ENCODE measurements at places on chromosomes 2 and 18.
A peak's percentile ranks its signal among the peaks of the same experiment; 100 is the strongest.

- DNase-seq, result no peak
Measured at GRCh38 chr2:12163866-12164265, 417.4 kb downstream of the LPIN1 start.

- DNase-seq, result no peak
Measured at GRCh38 chr2:178723786-178724346, 83.4 kb downstream of the TTN start.

DNA sequence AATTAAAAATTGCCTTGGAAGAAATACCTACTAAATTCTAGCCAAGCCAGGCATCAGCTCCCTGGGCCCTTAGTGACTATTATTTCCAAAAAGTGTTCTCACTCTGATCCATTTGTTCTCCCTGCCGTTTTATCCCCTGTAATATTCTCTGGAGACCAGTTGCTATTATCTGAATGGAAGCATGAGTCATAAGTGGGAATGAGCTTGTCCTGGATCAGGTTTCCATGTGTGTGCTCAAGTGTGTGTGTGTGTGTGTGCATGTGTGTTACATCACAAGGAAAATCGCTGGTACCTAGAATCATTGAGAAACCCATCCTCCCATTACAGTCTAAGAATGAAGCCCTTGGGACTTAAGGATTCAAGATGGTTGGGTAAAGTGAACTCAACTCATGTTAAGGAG is 130.3 kb upstream of the CXCR4 start:
- no peak for DNase-seq

DNA sequence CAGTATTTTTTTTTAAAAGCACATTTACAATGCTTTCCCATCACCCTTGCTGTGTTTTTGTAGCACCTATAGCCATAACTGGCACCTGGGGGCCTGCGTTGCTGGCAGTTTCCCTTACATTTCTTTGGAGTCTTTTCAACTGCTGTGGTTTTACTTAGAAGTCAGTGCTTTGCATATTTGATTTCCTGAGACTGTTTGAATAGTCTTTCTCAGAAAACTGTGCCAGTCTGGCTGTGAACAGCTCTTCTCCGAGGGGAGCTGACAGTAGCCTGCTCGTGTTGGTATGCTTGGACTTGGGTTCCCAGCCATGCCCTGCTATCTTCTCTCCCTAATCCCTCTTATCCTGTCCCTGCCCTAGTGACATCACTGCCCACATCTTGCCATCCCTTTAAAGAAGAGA is 81.5 kb downstream of the DPP4 start:
- peak; percentile 1 for DNase-seq

GRCh38 chr2:25673300-25674076 is at the start of gene DTNB:
TSS of gene DTNB (minus strand) at chr2:25673577. CDS start at chr2:25652660, 20,917 bp downstream.
- peak; percentile 57 for DNase-seq

DNA sequence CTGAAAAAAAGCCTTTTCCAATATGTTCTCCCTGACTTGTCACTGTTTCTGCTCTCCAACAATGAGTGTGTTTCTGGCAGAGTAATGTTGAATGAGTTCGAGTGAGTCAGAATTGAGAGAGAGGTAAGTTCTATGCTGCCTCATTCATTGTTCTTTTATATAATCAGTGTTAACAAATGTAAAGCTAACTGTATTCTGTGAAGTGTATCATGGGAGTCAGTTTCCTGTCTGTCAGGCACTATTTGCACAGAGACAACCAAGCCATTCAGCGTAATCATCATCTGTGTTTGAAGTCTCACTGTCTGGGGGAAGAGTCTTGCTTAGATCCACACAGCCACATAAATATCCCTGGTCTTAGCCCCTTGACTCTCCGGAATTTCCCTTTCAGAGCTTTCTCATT is 22.0 kb upstream of the UPP2 start:
- DNase-seq, result no peak

Data from stimulated activated CD4-positive, alpha-beta T cell treated with anti-CD3 and anti-CD28 coated beads, Interleukin-1b, Interleukin-23, amount 100 ng/mL, for 1 hour (primary cell).